ENCODE measurements at places on chromosomes 13 and 19.

- DNase-seq, result peak; percentile 36
These were observed 11.3 kb downstream of the PRKCSH start for GRCh38 chr19:11446652-11447301.

DNA sequence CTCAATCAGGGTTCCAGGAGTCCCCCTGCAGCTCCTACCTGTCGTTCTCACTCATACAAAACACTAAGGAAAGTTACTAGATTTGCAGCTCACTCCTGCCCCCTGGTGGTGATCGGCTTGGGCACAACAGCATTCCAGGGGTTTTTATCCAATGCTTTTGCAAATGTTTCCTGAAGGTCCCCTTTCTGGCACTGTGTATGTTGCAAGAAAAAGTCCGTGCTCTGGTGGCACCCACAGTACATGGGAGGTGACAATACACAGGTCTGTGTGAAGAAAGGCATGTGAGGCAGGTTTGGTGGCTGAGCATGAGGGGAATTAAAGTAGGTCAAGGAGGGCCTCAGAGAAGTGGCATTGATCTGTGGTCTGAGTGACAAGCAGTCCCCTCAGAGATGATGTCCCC, 8.6 kb upstream of the TYK2 start:
- DNase-seq, result peak; percentile 76

- no peak for DNase-seq
These were observed 19.5 kb downstream of the SHC2 start for GRCh38 chr19:441213-441836.

GRCh38 chr13:28120317-28120716, 18.0 kb upstream of the PAN3 start:
- DNase-seq, result no peak

DNA sequence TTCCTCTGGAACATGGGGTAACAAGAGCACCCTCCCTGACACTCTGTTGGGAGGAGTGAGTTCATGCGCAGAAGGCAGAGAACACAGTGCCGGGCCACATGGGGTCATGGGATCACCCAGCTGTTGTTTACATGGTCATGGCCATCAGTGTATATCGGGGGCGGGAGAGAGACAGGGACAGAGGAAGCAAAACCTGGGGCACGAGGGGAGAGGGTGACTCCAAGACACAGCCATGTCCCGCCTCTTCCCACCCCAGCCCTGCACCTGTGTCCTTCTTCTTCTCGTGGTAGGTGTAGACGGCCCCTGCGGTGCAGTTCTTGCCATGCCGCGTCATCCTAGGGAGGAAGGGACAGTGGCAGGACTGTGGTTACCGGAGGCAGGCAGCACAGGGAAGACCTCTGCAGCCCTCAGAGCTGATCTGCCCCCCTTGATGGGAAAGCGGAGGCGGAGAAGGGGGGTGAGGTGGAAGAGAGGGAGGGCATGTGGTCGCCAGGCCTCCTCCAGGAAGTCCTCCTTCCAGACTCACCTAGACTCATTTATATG, 19.9 kb downstream of the NOSIP start:
- no peak for DNase-seq

DNA sequence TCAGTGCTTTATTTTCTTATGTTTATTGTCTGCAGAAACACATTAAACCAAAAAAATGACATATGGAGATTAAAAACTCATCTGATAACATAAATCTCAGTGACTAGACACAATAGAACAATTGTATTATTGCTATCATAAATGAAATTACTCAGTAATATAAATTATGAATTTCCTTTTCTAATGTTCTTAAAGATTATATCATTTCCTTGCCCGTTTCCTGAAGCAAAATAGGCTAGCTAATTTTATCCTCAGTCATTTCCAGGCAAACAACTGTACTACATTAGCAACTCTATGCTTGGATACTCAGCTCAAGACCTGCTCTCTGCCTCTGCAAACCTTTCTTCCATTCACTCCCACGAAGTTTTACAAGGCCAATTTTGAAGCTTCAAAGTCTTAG, 61.2 kb downstream of the RFC3 start:
- DNase-seq, result no peak

GRCh38 chr13:55576389-55576788, 1564.3 kb upstream of the PRR20A start:
- DNase-seq, result no peak

DNA sequence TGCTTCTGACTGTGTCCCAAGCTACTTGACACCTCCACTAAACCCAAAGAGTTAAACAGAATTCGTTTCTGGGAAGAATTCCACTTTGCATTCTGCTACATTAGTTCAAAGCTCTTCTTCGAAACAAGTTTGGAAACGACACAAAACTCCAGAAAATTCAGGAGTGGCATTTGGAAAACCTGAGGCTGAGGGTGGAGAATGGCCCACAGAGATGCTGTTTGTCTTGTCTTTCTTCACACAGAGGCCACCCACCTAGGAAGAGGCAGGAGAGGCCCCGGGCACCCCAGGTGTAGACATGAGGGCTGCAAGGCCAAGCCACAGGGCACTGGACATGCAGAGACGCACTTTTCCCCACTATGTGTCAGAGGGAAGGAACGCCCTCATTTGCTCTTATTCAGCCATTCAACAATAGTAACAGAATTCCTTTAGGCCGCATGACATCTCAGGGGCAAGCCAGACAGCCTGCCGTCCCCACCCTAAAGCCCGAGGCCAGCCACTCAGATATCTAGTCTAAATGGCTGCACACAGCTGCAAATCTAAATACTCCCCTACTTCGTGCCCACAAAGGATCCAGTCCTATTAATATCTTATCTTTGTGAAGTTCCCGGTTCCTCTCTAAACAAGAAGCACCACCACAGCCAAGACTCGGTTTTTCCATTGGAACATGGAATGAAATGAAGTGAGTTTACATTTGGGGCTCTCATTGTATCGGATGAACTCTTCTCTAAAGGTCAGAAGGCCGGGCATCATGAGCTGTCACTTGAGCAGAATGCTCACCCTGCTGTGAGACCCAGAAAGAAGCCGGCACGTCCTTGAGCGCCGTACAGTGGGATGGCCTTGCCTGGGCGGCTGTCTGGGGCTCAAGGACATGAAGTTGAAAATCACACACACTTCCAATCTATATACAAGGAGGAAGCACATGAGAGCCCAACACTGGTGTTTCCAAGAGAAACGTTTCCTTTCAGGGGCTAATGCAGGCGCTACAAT, 19.8 kb downstream of the COL4A1 start:
- DNase-seq, result peak; percentile 60

DNA sequence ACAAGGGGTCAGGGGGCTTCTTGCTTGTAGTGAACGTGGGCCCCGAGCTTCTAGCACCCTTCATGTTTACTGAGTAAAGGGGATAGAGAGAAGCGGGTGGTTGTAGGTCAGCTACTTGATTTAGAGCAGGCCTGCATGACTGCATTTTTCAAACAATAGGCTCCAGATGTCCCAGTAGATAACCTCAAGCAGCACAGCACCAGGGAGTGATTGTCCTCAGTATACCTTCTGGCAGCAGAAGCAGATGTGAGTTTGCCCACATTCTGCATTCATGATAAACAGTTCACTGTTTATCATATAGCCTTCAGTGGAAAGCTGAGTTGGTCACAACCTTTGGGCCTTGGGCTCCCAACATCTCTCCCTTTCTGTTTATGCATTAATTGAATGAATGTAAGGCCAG, 4.8 kb downstream of the ZNF439 start:
- no peak for DNase-seq

GRCh38 chr19:40400559-40400958, 10.6 kb upstream of the HIPK4 start:
- peak; percentile 21 for DNase-seq

DNA sequence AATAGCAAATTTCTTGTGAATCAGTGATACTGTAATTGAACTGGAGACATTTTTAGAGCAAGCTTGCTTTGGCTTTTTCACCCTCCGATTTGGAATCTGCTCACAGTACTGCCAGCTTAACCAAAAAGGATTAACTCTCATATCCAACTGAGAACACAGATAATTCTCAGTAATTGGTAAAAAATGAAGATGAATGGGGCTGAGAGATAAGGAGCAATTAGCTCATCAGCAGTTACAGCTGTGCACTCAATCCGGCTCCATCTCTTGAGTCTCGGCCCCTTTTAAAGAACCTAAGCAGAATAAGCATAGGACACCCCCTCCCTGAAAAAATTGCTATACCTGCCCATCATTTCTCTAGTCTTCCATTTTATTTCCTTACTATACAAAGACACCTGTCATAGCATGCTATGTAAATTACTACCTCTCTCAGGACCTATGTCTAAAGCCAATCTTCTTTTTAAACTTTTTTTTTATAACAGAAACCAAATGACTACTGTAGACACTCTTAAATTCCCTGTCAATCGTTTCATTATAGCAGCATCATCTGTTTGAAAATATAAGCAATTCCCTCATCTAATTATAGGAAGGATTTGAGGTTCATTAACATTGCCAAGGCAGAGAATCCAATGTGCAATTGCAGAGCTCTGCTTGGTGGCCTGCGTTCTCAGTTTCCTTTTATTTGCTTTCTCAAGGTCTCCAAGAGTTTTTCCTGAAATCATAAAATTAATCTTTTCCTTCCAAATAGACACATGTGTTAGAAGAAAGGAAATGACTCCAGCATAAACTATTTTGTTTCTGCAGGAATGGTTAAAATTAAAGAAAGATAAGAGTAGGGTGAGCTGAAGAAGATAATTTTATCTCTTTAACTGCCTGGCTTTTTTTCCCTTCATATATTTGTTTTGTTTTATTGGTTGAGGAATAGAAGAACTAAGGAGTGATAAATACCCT, 242.1 kb downstream of the DACH1 start:
- DNase-seq, result no peak

DNA sequence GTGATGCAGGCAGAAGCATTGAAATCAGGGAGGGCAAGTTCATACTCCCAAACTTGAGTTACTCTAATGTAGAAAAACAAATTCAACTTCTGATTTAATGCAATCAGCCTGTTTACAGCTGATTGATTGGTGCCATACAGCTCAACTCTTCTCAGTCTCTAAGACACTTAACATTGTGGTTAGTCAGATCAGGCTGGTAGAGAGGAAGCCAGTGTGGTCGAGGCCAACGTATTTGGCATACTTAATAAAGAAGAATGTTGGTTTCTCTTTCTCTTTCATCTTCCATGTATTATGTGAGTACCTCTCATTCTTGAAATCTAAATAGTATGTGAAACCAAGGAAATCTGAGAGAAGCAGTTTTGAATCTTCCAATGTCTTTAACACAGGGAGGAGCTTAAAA, 255.0 kb upstream of the SLITRK1 start:
- DNase-seq, result peak; percentile 53

DNA sequence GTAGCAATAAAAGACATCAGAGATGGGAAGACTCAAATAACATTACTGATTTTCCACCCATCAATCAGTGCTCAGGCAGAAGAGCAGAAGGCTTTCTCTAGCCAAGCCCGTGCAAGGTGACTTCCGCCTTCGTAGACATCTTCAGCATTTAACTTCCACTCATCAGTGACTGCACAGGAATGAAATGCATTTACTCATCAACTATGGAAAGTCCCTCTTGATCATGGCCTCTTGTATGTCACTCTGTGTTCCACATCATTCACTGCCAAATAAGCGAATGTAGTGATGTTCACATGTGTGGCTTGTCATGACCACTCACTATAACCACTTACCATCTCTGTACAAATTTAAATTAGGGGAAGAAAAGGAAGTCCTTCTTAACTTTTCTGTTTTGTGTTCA, 49.4 kb downstream of the SACS start:
- DNase-seq, result peak; percentile 84

GRCh38 chr13:39777527-39778061, 122.1 kb downstream of the COG6 start:
- DNase-seq, result peak; percentile 95

GRCh38 chr19:18091217-18091608, 4.5 kb upstream of the IL12RB1 start:
- DNase-seq, result no peak

DNA sequence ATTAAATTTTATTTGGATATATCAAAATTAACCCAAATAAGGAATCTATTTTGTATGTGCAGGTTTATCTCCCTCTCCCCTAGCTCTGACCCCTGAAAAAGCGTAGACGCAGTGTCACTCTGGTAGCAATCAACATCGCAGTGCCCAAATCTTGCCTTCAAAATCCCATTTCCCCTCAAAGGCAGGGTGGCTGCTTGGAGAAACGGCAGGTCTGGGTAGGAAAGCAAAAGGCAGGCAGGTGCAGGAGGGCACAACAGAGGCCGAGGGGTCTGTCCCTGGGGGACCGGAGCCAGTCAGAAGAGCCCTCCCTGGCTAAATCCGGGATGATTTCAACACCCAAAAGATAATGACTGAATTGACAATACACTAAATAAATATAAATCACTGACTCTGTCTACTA, 41.9 kb downstream of the NAXD start:
- DNase-seq, result no peak

- peak; percentile 94 for DNase-seq
These were observed 17.8 kb downstream of the SPC24 start for GRCh38 chr19:11137542-11138384.

DNA sequence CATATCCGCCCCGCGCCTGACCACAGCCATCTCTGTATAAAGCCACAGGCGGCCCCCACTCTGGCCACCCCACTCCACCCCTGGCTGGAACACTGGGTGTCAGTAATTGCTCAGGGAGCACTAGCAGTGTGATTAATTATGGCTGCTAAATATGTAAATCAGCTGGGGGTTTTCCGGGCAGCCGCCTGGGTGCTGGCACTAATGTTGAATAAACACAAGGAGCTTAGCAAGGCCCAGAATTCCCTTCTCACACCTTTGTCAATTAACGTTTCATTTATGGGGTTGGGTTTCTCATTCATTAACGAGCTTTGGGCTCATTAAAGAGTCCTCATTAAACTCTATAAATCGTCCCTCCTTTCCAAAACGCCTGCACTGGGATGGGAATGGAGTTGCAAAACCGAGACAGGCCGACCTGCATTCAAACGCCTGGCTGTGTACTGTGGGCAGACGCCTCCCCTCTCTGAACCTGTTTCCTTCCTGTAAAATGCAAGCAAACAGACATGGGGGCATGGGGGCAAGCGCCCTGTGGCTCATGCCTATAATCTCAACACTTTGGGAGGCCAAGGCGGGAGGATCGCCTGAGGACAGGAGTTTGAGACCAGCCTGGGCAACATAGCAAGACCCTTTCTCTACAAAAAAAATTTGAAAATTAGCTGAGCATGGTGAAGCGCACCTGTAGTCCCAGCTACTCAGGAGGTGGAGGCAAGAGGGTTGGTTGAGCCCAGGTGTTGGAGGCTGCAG, 17.7 kb upstream of the OLFM2 start:
- DNase-seq, result no peak

DNA sequence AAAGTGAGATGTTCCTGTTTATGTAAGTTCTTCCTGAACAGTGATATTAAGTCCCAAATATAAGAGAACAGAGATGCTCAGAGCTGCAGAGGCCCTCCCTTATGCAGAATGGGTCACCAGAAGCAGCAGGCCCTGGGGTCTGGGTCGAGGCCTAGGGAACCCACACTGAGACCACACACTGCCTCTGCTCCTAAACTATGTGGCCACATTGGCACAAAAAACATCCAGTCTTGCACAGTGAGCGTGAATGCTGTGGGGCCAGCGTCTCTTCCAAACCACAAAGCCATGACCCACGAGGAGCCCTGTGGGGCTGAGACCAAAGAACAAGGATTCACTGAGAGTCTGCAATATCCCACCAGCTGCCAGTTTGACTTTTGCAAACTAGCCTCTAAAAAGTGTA, 23.6 kb downstream of the PROZ start:
- DNase-seq, result peak; percentile 32

- DNase-seq, result no peak
These were observed 19.9 kb upstream of the TINCR start for GRCh38 chr19:5587661-5588060.

- no peak for DNase-seq
These were observed 267.3 kb downstream of the RFC3 start for GRCh38 chr13:34085204-34085603.

GRCh38 chr19:12495002-12495802, 10.6 kb upstream of the ZNF709 start:
- DNase-seq, result peak; percentile 91

- DNase-seq, result no peak
These were observed 9.8 kb upstream of the TIMM50 start for GRCh38 chr19:39470724-39471339.

GRCh38 chr19:34888091-34888490, 38.6 kb upstream of the ZNF30 start:
- DNase-seq, result no peak

All from EH (cell line).